Stimulated activated CD8-positive, alpha-beta memory T cell treated with anti-CD3 and anti-CD28 coated beads, Interleukin-2, amount 100 ng/mL, for 1 hour (primary cell): ENCODE measurements at places on chromosomes 6 and 20.

DNA sequence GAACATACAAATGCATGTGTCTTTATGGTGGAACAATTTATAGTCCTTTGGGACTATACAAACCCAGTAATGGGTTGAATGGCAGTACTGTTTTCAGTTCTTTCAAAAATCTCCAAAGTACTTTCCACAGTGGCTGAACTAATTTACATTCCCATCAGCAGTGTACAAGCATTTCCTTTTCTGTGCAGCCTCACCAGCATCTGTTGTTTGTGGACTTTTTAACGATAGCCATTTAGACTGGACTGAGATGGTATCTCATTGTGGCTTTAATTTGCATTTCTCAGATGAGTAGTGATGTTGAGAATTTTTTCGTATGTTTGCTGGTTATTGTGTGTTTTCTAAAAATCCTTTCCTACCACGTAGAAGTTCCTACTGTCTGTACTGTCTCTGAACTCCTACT is 327.2 kb upstream of the ZFP64 start:
- no peak for DNase-seq

GRCh38 chr20:49983848-49984408 is 1.1 kb downstream of the SNAI1 start:
- DNase-seq, result no peak

DNA sequence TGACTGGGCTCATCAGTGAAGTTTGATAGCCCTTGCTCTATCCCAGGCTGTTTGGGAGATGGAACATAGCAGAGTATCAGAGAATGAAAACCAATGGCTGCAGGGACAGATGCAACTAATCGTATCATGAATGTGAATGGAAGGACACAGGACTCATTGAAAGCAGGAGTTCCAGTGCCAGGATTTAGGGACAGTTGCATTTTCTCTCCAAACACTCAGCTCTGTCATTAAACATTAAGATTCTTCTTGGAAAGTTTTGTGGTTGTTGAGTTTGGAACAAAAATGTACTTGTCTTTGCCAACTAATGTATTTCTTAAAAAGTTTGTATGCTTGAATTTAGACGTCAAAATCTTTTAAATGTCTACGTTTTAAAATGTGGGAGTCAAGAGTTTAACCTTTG is 31.0 kb upstream of the GSTA5 start:
- DNase-seq, result no peak

DNA sequence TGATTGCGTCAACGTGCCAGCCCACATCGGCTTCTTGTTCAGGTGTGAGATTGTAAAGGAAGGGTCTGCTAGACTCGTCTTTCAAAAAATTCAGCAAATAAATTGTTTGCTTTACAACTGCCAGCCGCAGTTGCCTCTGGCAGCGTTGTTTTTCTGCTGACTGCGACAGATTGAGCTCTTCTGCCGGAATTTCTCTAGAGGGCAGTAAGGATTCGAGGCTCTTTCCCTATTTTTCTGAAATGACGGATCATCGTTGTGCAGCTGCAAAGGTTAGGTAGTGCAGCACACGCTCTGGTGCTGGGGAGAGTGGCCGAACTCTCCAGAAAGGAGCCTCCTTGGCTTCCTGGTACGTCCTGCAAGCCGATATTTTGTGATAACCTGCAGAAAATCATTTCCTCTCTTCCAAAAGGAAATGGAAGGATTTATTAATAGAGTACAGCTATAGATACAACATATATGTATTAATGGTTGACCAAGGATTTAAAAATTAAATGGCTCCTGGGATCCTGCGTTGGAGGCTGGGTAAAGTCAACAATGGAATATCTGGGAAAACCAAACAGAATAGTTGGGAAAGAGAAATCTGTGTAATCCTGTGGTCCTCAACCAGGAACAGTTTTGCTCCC is 121.9 kb upstream of the ZFP64 start:
- DNase-seq, result no peak

DNA sequence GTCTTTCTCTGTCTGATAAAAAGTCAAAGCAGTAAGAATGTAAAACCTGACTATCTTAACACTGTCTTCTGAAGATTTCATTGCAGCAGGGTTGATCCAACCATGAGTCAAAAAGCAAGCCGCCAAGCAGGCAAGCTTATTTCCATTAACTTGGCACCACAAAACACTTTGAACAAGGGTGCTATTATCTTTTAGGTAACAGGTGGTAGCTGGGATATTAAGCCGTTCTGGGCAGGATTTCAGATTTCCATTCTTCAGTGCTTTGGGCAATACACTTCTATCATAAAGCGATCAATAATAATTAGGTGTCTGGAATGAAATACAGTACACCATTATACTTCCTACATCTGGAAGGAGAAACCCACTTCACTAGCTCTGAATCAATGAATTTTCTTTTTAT is 181.9 kb downstream of the TBC1D7 start:
- no peak for DNase-seq

DNA sequence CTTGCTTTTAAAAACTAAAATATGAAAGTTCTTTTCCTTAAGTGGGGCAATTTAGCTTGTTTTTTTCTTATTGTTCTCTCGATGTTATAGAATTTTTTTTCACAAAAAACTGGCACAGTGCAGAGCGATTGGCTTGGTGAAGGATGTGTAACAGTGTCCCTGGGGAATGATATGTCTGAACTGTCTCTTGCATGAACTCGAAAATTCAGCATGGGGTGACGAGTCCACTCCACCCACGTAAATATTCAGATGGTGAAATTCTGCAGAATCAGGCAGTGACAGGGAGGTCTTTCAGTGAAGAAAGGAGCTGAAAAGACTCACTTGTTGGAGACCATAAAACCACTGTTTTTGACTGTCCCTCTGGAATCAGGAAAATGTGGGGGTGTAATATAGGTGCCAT is 505.3 kb downstream of the MMUT start:
- DNase-seq, result no peak

- no peak for DNase-seq
Measured at GRCh38 chr6:110355727-110356126, 2.4 kb downstream of the METTL24 start.

- no peak for DNase-seq
Measured at GRCh38 chr6:123016431-123017103, 20.5 kb downstream of the CLVS2 start.

GRCh38 chr20:51930775-51931174 is 128.5 kb upstream of the SALL4 start:
- no peak for DNase-seq

DNA sequence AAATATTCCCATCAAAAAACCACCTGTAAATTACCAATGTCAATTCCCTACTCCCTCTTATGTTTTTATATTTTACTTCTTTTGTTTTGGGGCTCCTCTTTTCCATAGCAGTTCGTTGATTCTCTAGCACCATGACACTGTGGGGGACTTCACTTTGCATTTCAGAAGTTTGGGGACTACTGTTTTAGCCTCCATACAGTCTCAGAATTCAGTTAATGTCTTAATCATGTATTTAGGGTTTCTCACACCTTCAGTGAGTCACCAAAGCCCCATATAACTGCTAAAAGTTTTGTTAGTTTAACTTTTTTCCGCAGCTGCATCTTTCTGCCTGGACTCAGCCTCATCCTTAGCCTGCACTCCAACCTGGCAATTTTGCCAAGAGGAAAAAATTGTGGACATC is 20.7 kb upstream of the AIG1 start:
- DNase-seq, result no peak

GRCh38 chr6:144195671-144196270 is 45.5 kb downstream of the STX11 start:
- no peak for DNase-seq

DNA sequence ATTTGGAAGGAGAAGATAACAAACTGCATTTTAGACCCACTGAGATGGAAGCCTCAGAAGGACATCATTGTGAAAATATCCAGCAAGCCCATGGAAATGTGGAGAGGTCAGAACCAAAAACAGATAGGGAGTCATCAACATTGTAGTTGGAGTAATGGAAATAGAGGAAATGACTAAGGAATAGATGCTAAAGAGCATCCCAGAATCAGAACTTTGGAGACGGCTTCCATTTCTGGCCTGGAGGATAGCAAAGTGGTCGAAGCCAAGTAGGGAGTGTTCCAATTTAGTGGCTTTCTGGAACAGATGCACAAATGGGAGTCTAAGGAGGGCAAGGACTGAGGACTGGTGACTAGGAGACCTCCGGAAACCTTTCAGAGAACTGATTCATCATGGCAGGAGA is 3.6 kb downstream of the BEND6 start:
- DNase-seq, result no peak
